Activated T-helper 2 cell treated with anti-CD3 and anti-CD28 coated beads, Interferon-gamma antibody, Interleukin-2, Interleukin-4, amounts not matched to agents 10 μg/mL and 5 μg/mL and 100 μg/mL, durations not matched to agents 14 hours and 24 hours and 36 hours (primary cell): ENCODE measurements at places on chromosomes 16 and 17. TPM values are rescaled to one million over a fixed set of nuclear protein-coding genes. Genes with fewer than 3 reads are reported as not detected.

GRCh38 chr17:57868007-57868909 is 18.4 kb upstream of the MRPS23 start:
- peaks cover 6% of the 10 kb centered on the region for H3K4me1 ChIP-seq
- no peak overlapping the region for H3K27ac ChIP-seq
- H3K27me3 ChIP-seq: peaks cover 12% of the 10 kb centered on the region
- H3K4me3 ChIP-seq: no peak overlapping the region
- no peaks in the 10 kb centered on the region for H3K36me3 ChIP-seq
- no peak for DNase-seq

JUP gene
- total RNA-seq: 0.78 and 1.3 TPM in 2 replicates

BMERB1 gene
- total RNA-seq: 10.6 and 12.8 TPM in 2 replicates

DNA sequence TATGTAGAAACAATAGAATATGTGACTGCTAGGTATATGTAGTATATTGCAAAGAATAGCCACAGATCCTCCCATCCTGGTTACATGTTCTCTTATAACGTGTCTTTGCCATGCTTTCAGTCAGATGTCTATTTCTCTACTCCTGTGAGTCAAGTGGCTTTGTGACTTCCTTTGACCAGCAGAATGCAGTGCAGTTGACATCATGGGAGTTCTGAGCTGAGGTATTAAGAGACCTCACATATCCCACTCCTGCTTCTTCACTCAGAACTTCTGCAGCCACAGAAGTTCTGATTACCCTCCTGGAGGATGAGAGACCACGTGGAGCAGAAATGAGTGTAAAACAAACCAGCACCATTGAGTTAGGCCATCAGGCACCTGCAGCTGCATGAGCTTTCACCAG is 222.5 kb downstream of the PRKCA start:
- peaks cover 66% of the 10 kb centered on the region for H3K36me3 ChIP-seq
- peaks cover 49% of the 10 kb centered on the region for H3K4me1 ChIP-seq
- no peak overlapping the region for H3K4me3 ChIP-seq
- H3K27ac ChIP-seq: peak overlapping the region; percentile 50

DNA sequence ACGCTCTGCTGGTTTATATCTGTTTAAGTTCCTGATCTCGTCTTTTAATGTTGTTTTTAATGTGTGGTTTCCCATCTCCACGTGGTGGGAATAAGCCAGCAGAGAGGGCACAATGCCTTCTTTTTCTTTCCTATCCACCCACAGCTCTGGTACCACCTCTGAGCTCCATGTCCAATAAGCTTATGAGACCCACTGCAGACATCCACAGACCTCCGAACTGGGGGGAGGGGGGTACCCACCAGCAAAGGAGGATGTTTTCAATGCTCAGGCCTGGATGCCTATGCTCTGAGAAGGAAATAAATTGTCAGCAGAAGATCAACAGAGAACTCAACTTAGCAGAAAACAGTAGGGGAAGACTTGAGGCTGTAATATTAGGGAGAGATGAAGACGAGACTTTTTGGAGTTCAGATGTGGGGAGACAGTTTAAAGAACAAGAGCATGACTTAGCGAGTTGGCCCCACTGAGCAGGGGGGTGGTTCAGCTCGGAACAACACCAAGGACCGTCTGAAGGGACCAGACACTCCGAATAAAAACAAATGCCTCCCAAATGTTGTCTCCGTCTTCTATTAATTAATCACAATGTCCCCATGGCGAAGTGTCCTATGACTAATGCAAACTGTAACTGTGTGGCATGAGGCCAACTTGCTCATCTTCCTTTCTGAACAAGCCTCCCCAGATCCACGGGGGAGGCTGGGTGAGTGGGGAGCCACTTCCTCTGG is 62.7 kb downstream of the GAS7 start:
- no peak for DNase-seq
- no peaks in the 10 kb centered on the region for H3K36me3 ChIP-seq
- no peak overlapping the region for H3K4me3 ChIP-seq
- no peak overlapping the region for H3K27ac ChIP-seq
- no peaks in the 10 kb centered on the region for H3K4me1 ChIP-seq

ZNF200 gene
- 11.0 and 12.2 TPM in 2 replicates for total RNA-seq

- H3K27me3 ChIP-seq: no peaks in the 10 kb centered on the region
- H3K36me3 ChIP-seq: peaks cover 72% of the 10 kb centered on the region
- no peak overlapping the region for H3K4me3 ChIP-seq
- H3K4me1 ChIP-seq: peaks cover 11% of the 10 kb centered on the region
- DNase-seq: no peak
Observed at GRCh38 chr17:81608082-81608481, 28.8 kb downstream of the NPLOC4 start.

- no peaks in the 10 kb centered on the region for H3K4me1 ChIP-seq
- no peak overlapping the region for H3K4me3 ChIP-seq
- H3K36me3 ChIP-seq: no peaks in the 10 kb centered on the region
- no peak overlapping the region for H3K27ac ChIP-seq
Observed at GRCh38 chr16:51416926-51417325, 265.9 kb upstream of the SALL1 start.

- H3K27ac ChIP-seq: no peak overlapping the region
- no peaks in the 10 kb centered on the region for H3K36me3 ChIP-seq
- no peaks in the 10 kb centered on the region for H3K27me3 ChIP-seq
- no peak overlapping the region for H3K4me3 ChIP-seq
Observed at GRCh38 chr16:83248735-83249463, 558.9 kb upstream of the HSBP1 start.

OR1E1 gene
- not detected in 2 replicates for total RNA-seq

DNA sequence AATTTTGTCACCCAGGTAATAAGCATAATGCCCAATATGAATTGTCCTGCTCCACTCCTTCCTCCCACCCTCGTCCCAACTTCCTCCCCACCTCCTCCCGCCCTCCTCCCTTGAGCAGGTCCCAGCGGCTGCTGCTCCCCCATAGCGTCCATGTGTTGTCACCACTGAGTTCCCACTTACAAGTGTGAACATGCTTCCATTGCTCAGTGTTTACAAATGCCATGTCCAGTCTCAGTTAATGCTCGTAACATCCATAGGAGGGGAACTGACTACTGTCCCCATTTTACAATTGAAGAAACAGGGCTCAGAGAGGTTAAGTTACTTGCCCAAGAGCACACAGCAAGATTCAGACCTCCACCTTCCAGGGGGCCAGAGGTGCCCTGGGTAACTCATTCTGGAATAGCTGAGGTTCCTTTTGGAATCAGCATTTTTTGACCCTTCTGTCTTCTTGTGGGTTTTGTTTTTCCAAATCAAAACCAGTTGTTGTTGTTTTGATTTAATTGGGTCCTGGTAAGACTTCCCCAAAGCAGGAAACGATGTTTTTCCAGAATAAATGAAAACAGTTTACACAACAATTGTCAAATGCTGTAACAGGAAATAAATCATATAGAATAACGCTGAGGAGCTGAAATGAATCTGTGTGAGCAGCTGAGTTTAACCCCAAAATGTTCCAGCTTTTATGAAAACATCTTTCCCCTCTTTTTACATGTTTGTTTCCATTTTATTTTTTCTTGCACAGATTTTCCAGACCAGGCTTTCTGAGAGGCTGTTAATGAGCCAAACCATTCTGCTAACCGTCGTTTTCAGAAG is 73.9 kb downstream of the ZDHHC7 start:
- H3K36me3 ChIP-seq: no peaks in the 10 kb centered on the region
- H3K4me1 ChIP-seq: no peaks in the 10 kb centered on the region

- no peaks in the 10 kb centered on the region for H3K4me1 ChIP-seq
- H3K27ac ChIP-seq: no peak overlapping the region
- peaks cover 60% of the 10 kb centered on the region for H3K36me3 ChIP-seq
Observed at GRCh38 chr16:85662976-85663830, 25.6 kb downstream of the GINS2 start.

SCIMP gene
- total RNA-seq: not detected in 2 replicates

DNA sequence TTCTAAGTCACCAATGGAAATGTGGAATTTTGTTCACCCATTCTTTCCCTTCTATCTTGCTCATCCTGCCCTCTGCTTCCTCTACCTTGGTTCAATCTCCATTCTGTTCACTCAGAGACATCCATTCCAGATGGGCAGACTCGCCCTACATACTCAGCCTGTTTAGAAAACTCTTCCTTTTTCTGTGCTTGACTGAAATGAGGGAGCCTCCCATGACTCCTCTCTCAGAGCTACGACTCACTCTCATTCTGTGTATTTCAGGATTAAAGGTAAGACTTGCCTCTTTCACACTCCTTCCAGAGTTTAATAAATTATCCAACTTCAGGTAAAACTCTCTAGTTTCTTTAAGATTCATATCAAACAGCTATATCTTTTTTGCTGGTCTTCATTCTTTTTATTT is 182.8 kb downstream of the HS3ST3A1 start:
- H3K27ac ChIP-seq: no peak overlapping the region
- no peaks in the 10 kb centered on the region for H3K36me3 ChIP-seq
- H3K4me3 ChIP-seq: no peak overlapping the region
- no peaks in the 10 kb centered on the region for H3K4me1 ChIP-seq

DNA sequence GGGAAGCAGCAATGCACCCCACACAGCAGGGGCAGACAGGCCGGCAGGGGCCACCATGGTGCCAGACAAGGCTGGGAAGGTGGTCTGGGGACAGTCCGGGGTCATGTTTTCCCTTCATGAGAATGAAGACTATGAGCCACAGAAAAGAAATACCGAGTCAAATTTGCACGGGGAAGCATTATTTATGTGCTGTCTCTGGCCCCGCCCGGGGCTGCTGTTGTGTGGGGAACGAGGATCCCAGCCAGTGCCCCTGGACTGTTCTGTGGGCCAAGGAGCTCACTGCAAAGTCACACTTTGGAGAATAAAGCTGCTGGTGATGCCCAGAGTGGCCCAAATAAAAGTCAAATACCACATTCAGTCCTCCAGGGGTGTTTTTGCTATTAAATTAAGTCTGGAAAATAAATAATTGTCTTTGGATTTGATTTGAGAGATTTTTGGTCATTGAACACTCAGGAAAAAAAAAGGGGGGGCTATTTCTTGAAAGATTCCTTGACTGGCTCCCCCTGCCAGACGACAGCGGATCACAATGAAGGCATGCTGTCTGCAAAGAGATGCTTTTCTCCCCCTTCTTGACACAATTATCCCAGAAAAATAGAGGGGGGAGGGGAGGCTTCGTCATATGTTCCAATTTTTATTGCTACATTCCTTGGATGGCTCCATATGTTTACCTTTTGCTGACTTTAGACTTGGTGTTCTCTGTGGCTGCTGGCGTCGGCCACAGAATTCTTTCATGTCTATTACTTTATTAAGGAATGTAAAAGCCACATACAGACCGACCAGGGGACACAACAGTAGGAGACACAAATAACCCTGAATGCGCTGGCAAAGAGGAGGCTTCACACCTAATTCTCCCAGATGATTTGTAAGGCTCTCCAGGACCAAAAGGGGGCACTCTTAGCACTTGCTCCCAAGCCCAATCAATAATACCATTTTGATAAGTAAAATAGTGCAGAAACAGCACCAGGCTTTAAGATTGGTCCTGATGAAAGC is 27.1 kb upstream of the ANKFN1 start:
- no peak overlapping the region for H3K4me3 ChIP-seq
- H3K27ac ChIP-seq: no peak overlapping the region
- peaks cover 8% of the 10 kb centered on the region for H3K27me3 ChIP-seq
- DNase-seq: no peak

- H3K4me1 ChIP-seq: no peaks in the 10 kb centered on the region
- H3K4me3 ChIP-seq: no peak overlapping the region
- H3K36me3 ChIP-seq: no peaks in the 10 kb centered on the region
- H3K27ac ChIP-seq: no peak overlapping the region
- no peak for DNase-seq
Observed at GRCh38 chr17:69620363-69620762, 205.9 kb downstream of the MAP2K6 start.

- no peak overlapping the region for H3K27ac ChIP-seq
- no peak for DNase-seq
- H3K4me1 ChIP-seq: no peaks in the 10 kb centered on the region
- peaks cover 14% of the 10 kb centered on the region for H3K27me3 ChIP-seq
- no peak overlapping the region for H3K4me3 ChIP-seq
Observed at GRCh38 chr17:77628035-77628434, 330.5 kb upstream of the TNRC6C start.

- DNase-seq: no peak
- H3K36me3 ChIP-seq: no peaks in the 10 kb centered on the region
- no peak overlapping the region for H3K4me3 ChIP-seq
- no peak overlapping the region for H3K27ac ChIP-seq
Observed at GRCh38 chr17:52128721-52129120, 29.8 kb downstream of the CA10 start.
